Body of pancreas (tissue), 4 donors: ENCODE measurements at places on chromosomes 1 and 21. TPM values are rescaled to one million over a fixed set of nuclear protein-coding genes. Genes with fewer than 3 reads are reported as not detected.

Gene IGSF9
- total RNA-seq: 2.3 TPM

Gene BARHL2
- total RNA-seq: not detected

- DNase-seq: no peak
Observed at GRCh38 chr21:16046656-16047330, 317.0 kb downstream of the USP25 start.

GRCh38 chr1:98991127-98992012 is 13.3 kb downstream of the PLPPR5 start:
- no peak for DNase-seq

DNA sequence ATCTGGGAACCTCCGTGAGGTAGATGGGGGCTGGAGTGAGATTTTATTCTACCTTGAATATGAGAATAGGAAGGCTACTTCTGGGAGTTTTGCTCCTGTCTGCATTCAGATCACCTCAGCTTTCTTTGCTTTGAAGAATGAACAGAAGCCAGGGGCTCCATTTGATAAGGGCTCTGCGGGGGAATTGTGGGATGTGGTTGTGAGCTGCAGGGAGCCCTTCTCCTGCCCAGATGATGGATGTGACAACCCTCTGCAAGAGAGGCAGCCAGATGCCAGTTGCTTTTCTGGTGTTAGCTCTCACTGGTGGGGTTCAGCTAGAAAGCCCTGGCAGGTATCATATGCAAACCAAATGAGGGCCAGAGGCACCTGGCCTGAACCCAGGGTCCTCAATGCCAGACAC is 21.5 kb downstream of the IER5 start:
- no peak for DNase-seq

- DNase-seq: no peak
Observed at GRCh38 chr1:117971777-117972176, 42.2 kb downstream of the WDR3 start.

DNA sequence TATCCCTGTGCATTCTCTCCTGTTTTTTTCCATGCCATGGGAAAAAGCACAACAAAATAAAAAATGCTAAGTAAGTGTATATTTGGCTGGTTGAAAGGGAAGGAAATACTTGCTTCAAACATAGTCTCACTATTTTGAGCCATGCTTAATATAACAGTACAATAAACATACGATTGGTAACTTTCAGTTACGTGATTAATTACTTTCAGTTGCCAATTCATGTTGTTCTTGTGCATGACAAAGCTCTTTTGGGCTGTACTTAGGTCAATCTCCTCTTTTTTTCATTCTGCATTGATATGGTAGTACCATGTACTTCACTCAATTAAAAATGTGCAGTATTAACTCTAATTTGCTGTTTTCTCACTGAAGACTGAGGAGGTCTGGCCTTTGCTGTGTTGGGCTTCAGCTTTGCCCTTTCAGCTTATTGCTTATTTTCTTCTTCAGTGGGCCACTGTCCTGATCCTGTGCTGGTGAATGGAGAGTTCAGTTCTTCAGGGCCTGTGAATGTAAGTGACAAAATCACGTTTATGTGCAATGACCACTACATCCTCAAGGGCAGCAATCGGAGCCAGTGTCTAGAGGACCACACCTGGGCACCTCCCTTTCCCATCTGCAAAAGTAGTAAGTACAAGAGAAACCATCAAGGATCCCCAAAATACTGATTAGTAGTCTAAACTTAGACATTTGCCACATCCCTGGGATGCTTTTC is 2.7 kb downstream of the C4BPB start:
- DNase-seq: no peak

GRCh38 chr1:5385096-5385799 is 607.0 kb downstream of the NPHP4 start:
- DNase-seq: no peak

DNA sequence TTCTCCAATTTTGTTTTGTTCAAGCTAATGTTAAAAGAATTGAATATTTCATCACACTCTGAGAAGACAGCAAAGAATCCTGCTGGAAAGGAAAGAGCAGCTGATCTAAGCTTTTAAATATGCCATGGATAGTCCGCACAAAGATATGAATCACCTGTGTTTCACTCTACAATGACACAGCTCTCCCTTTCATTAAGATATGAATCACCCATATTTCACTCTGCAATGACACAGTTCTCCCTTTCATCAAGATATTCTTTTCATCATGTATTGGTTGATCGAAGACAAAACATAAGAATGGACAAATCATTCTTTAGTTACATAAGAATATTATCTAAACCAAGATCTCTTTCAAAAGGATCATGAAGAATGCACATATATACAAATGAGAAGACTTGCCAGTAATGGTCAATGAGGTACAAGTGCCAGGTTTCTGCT is 367.3 kb downstream of the SMYD3 start:
- no peak for DNase-seq

DNA sequence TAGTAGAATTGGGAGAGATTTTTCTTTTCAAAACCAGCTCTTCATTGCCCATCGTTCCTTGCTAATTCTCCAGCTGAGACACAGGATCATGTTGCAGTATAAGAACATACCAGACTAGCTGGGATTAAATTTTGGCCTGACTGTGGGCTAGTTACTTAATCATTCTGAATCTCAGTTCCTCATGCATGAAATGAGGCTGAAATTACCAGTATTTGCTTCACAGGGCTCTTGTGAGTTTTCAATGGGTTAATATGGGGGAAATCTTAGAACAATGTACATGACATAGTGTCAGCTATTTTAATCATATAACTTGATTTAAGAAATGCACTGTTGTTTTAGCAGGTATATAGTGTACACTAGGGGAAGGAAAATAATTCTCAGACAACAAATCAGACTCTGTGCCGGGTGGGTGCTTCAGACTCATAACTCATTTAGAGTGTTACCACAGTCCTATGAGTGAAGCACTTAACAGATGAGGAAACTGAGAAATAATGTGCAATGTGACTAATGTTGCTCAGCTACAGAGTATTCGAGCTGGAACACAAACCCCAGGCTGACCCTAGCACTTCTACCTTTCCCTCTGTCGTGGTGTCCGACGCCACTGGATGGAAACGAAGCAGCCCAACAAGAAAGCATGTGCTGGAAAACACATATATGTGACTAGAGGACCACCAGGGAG is 137.6 kb upstream of the SGIP1 start:
- DNase-seq: no peak

DNA sequence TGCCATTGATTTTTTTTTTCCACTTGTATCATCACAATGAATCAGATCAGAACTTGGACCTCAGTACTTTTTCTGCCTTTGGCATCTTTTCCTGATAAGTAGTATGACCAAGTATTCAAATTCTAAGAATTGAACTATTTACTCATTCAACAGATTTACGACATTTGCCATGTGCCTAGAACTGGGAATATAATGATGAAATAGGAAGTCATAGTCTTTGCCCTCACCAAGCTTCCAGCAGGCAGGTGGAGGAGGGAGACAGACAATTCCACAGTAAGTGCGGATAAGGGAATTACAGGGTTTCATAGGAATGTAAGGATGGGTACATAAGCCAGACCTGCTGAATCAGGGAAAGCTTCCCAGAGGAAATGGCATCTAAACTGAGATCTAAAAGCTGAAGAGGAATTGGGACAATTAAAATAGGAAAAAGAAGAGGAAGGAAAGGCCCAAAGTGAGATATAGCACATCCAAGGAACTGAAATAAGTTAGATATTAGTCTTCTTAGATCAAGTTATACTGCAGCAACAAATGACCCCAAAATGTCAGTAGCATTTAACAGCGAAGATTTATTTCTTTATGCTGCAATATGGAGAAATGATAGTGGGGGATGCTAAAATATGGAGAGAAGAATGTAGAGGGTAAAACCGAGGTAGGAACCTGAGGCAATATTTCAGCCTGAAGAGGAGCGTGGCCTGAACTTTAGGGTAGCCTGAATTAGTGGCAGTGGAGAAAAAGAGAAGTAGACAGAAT is 5.3 kb upstream of the DDX59 start:
- no peak for DNase-seq
